Activated naive CD4-positive, alpha-beta T cell treated with anti-CD3 and anti-CD28 coated beads, Interleukin-2, amount 50 U/mL, for 16 hours (primary cell): ENCODE measurements at places on chromosomes 2 and 18.

DNA sequence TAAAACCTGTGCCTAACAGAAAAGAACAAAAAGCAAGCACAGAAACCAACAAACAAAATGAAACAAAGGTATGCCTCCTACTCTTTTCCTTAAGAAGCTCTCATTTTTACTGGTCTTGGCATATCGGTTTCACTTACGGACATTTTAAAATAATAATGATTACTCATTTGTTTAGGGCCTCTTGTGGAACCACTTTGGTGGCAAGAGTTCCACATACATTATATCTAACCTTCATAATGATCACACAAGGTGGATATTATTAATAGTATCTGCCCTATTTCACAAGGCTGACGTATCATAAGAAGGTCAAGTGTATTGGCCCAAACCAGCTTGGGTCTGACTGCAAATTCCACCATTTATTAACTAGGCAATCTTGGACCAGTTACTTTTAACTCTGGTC, 304.7 kb downstream of the TCF4 start:
- no peak for DNase-seq

- DNase-seq, result no peak
These were observed 109.6 kb upstream of the FSIP2 start for GRCh38 chr2:185628985-185629384.

DNA sequence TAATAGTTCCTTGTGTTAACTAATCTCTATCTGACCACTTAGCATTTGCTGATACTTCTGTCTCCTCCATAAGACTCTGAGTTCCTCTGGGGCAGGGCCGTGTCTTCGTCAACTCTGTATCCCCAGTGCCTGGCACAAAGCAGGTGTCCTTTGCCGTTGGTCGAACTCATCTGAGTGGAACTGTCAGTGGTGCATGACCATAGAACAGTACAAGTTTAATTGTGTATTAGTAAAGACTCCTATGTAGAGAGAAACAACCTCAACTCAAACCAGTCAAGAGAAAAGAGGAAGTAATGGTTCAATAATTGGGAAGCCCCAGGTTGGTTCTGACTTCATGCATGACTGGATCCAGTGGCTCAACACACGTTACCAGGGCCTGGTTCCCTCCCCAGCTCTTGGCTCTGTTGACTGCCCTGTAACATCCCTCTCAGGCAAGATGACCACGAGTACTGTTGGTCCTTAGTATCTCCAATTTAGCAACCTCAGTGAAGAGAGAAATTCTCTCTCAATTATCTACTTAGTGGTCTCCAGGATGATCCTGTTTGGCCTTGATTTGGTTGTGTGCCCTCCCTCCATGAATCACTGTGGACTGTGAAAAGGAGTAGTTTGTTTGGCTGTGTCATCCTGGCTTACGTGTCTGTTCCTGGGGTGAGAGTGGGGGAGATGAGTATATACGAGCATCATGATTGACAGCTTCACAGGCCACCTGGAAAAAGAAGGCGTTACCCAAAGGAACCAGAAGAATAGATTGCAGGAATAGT, 58.5 kb upstream of the MSH6 start:
- no peak for DNase-seq

GRCh38 chr2:119306196-119306590, 60.4 kb downstream of the C2orf76 start:
- DNase-seq, result no peak

DNA sequence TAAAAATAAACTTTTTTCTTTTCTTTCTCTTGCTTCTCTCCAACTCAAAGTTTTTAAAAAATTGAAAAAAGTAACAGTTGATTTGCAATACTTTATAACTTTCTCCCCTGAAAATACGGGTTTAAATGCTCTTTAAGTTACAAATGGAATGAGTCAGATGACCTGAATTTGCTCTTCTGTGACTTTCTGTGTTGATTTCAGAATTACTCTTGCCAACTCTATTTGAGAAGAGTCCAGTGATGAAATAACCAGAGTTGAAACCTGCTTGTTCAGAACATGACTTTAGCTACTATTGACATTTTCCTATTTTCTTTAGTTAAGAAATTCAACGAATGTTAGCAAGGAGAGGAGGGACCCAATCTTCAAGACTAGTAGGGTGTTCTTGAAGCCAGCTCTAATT, 146.1 kb upstream of the ZSWIM2 start:
- DNase-seq, result no peak

DNA sequence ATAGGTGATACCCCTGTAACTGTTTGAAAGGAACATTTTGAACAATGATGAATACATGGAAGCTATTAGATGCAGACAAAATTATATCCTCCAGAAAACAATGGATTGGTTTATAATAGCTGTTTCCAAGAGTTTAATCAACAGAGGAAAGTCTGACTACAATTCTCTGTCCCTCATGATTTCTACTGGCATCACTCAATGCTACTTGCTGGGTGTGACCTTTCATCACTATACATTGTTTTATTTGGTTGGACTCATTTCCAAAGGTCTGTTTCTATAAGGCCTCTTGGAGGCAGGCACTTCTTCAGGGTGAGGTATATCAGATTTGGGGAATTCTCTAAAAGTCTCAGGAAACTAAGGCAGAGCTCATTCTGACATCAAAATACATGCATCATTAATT, 636.1 kb upstream of the SLC8A1 start:
- no peak for DNase-seq

GRCh38 chr2:109196081-109196875, 67.3 kb downstream of the SH3RF3 start:
- no peak for DNase-seq

- DNase-seq, result no peak
These were observed 245.7 kb downstream of the TWIST2 start for GRCh38 chr2:239093542-239093941.

DNA sequence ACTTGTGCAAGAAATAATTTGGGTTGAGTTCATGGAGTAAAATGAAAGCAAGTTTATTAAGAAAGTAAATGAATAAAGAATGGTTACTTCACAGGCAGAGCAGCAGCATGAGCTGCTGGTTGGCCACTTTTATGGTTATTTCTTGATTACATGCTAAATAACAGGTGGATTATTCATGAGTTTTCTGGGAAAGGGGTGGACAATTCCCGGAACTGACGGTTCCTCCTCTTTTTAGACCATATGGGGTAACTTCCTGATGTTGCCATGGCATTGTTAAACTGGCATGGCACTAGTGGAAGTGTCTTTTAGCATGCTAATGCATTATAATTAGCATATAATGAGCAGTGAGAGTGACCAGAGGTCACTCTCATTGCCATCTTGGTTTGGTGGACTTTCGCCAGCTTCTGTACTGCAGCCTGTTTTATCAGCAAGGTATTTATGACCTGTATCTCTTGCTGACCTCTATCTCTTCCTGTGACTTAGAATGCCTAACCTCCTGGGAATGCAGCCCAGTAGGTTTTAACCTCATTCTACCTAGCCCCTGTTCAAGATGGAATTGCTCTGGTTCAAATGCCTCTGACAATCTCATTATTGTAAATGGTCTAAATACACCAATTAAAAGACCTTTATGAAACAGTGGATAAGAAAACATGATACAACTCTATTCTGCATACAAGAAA, 114.1 kb upstream of the FIGN start:
- no peak for DNase-seq

- no peak for DNase-seq
These were observed 793 bp downstream of the CNRIP1 start for GRCh38 chr2:68318914-68319397.

DNA sequence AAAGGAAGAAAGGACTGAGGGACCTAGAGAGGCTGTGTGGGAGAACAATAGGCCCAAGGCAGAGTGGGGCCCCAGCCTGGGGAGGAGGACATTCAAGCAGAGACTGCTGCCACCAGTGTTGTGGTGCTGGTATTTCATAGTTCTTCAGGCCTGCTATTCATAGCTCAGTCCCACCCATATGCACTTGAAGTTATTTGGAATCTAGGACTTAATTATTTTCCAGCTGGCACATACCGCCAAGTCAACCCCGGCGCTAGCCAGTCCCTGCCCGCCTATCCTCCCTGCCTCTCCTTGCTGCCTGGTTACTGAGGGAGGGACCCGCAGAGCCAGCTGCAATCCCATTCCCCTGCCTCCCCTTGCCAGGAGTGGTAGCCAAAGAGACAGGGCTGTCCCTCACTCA, 141.2 kb downstream of the CABLES1 start:
- DNase-seq, result no peak

DNA sequence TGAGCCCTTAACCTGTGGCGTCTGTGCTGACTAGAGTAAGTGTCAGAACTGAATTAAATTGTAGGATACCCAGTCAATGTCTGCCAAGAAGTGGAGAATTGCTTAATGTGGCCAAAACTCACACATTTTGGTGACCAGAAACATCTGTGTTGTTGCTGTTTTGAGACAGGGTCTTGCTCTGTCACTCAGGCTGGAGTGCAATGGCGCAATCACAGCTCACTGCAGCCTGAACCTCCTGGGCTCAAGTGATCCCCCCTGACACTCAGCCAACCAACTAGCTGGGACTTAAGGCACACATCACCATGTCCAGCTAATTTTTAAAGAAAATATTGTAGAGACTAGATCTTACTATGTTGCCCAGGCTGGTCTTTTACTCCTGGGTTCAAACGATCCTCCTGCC, 34.4 kb upstream of the RTN4 start:
- no peak for DNase-seq

GRCh38 chr2:227713291-227713690, 4.5 kb downstream of the SLC19A3 start:
- DNase-seq, result no peak

GRCh38 chr2:9680082-9680481, 49.3 kb upstream of the YWHAQ start:
- no peak for DNase-seq

DNA sequence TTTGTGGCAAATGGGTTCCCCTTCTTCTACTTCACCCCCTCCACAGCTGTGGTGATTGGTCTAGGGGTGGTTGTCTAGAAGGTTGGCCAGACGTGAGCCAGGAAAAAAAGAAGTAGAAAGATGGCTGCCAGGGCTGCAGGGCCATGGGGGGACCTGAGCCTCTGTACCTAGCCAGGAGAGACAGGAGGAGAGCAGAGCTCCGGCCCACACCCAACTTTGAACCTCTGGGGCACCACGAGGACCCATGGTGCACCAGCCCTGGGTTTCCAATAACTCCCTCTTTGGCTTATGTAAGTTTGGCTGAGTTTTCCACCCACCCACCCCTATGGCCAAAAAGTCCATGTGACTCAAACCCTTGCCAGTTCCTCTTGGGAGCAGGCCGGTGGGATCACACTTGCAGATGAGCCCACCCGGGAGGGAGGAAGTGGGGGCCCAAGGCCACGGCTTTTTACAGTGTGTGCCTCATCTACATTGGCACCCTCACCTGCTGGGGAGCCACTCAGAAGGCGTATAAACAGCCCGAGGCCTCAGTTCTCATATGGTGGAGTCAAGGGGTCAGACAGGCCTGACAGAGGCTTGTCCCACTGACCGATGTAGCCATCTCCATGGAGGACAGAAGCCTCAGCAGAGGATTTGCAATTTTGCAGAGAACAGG, 293.1 kb upstream of the HDAC4 start:
- no peak for DNase-seq

GRCh38 chr18:23650968-23651927, 11.5 kb downstream of the ANKRD29 start:
- no peak for DNase-seq

DNA sequence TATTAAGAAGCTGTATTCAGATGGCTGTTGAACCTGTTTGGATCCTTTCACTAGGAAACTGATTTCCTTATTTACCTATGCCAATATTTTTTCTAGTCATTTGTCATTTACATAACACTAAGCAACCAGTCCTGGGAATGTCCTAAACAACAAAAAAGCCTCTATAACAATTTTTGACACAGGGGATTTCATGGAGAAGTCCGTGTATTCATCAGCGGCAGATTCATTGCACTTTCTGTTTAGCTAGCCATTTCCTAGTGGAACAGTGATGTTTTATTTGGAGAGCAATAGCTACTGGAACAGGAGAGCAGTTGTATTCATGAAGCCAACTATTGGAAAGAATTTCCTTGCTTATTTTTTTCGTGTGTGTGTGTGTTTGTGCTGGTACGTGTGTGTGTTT, 604.3 kb upstream of the POU3F3 start:
- DNase-seq, result no peak

DNA sequence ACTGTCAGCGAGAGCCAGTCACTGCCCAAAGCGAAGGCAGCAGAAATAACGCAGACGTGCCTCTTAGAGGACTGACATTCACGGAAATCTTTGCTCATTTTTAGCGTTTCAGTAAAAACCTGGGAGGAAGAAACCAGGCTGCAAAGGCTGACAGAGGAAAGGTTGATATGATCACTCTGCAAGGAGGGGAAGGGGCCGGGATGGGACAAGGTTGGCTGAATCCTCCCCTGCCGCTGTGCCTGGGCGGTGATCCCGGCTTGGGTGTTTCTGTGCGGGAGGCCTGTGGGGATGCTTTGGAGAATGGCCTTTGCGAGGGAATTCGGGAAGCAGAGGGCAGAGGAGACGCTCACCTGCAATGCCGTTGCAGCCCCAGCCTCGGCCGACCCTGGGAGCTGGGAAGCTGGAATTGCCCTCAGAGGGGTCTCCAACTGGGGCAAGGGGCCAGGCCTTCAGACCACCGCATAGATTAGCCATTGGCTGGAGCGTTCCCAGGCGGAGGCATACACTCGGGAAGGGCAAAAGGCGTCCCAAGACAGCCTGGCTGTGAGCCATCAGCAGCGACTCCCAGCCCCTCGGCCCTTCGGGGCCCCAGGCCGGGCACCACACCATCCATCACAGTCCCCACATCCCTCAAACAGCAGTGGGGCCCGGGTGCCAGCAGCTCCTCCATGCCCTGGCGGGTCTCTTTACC, 111.7 kb upstream of the GPC1 start:
- no peak for DNase-seq

GRCh38 chr2:241112592-241112991, 10.5 kb upstream of the MTERF4 start:
- DNase-seq, result no peak

DNA sequence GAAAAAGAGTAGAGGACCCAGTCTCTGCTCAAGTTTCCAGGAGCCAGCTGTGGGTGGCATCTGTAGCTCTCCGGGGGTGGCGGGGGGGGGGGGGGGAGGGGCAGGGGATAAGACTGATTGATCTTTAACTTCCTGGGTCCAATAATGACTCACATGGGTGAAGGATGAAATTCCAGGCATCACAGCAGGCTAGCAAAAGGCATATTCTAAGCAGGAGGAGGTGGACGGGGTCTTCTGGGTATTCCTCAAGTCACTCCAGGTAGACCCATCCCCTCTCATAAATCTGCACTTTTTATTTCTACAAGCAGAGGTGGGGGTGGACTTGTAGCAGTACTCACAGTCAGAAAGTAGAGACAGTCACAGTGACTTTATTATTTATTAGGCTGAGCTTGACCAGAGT, 85.5 kb upstream of the TMEM247 start:
- DNase-seq, result no peak

DNA sequence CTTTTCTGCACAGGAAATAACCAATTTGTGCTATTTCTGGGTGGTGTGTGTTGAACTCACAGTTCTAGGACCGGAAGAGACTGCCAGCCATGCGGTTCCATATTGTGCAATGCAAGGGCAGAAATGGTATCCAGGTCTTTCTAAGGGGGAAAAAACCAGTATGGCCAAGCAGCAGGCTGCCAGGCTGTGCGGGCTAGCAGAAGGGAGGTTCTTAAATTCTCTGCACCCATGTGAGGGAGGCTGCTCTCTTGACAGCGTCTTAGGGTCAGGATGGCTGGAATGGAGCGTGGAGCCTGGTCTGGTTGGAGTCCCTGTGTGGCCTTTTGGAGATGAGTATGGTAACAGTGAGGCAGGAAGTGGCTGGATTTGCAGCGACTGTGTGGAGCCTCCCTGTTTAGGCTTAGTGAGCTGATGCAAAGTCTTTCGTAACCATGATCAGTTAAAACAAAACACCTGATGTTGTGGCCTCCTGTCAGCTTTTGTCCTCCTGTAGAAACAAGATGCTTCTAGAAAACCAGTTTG, 52.6 kb downstream of the NCK2 start:
- DNase-seq, result no peak

- no peak for DNase-seq
These were observed 8.2 kb upstream of the SPOPL start for GRCh38 chr2:138493334-138493733.
